Stimulated activated CD4-positive, alpha-beta T cell treated with anti-CD3 and anti-CD28 coated beads, Interleukin-2, amount 100 ng/mL, for 4 hours (primary cell): ENCODE measurements at places on chromosomes 12 and 14.

DNA sequence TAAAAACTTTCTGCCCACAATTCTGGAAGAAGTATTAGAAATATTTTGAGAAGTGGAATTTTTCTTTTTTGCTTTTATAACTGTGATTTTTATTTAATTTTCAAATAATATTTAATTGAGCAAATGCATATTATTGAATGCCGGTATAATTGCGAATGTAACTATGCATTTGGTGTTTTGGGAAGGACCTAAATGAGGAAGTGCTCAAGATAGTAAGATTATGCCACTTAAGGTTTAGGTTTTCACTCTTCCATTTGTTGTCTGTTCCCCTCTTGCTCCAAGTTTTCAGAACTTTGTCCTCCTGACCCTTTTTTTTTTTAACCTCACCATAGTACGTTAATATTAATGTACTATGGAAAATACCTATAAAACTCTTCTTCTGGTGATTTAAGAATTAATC lies 85.8 kb downstream of the KIAA0586 start:
- DNase-seq: no peak

- no peak for DNase-seq
Observed at GRCh38 chr12:122672515-122672914, 30.6 kb downstream of the HCAR2 start.

GRCh38 chr12:8080120-8080519 lies 2.0 kb upstream of the NECAP1 start:
- no peak for DNase-seq

GRCh38 chr14:89501381-89501780 lies 84.3 kb upstream of the FOXN3 start:
- DNase-seq: no peak

DNA sequence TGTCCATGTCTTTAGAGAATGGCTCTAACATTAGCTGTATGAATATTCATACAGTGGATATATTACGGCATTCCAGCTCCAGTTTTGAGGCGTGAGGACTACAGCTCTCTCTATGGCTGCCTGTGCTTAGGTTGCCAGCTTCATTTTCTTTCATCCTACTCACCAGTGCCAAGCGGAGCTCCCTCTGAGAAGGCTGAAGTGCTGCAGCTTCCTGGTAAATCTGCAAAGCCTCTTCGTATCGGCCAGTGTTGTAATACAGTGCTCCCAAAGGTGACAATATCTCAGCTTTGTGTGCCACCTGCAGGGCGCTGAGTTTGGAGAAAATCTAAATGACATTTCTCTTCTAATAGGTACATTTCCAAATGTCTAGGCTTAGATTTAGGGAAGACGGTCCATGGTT lies 19.8 kb upstream of the OVCH1 start:
- DNase-seq: no peak

GRCh38 chr12:558580-558979 lies 98.8 kb downstream of the B4GALNT3 start:
- DNase-seq: no peak

DNA sequence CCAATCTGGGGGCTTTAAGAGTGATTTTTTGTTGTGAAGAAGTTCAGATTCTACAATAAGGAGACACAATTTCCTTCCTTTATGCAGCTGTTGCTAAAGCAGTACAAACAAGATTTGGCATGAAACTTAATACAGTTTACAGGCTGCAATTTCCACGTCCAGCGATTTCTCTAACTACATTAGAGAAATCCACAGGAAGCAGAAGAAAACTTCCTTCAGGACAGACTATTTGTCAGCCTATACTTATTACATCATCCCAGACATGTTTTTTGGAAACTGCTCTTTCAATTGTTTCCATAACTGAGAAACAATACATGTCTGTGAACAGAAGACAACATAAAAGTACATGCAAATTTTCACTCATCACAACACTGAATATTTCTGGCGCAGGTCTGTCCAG lies 204.3 kb downstream of the TTC7B start:
- DNase-seq: no peak

DNA sequence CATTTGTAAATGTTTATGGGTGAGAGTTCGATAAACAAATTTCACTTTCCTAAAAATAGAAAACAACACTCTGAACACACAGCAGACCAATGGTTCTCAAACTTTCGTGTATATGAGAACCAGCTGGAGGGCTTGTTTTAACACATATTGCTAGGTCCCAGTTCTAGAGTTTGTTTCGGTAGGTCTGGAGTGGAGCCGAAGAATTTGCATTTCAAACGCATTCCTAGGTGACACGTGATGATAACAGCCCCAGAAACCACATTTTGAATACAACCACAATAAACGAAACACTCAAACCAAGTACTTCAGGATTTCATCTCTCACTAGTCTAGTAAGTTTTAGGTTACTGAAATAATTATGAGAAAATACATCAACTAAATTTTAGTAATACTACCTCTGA lies 17.1 kb downstream of the SEC23A start:
- DNase-seq: no peak

DNA sequence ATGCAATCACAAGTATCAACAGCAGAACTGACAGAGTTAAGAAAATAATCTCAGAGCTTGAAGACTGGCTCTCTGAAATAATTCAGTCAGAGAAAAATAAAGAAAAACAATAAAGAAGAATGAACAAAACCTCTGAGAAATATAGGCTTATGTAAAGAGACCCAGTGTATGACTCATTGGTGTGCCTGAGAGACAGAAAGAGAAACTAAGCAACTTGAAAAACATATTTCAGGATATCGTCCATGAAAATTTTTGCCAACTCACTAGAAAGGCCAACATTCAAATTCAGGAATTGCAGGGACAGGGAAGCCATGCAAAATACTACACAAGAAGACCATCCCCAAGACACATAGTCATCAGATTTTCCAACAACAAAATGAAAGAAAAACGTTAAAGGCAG lies 56.2 kb downstream of the APOBEC1 start:
- DNase-seq: no peak

GRCh38 chr14:105087308-105087962 lies 22.2 kb upstream of the GPR132 start:
- DNase-seq: no peak

DNA sequence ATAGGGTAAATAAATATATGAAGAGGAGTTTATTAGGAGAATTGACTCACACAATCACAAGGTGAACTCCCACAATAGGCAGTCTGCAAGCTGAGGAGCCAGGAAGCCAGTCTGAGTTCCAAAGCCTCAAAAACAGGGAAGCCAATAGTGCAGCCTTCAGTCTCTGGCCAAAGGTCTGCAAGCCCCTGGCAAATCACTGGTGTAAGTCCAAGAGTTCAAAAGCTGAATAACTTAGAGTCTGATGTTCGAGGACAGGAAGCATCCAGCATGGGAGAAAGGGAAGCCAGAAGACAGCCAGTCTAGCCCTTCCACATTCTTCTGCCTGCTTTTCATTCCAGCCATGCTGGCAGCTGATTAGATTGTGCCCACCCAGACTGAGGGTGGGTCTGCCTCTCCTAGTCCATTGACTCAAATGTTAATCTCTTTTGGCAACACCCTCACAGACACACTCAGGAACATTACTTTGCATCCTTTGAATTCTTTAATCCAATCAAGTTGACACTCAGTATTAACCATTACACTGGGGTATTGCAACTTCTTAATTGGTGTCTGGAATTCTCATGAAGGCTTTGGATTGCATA lies 736.5 kb upstream of the LMO3 start:
- no peak for DNase-seq

DNA sequence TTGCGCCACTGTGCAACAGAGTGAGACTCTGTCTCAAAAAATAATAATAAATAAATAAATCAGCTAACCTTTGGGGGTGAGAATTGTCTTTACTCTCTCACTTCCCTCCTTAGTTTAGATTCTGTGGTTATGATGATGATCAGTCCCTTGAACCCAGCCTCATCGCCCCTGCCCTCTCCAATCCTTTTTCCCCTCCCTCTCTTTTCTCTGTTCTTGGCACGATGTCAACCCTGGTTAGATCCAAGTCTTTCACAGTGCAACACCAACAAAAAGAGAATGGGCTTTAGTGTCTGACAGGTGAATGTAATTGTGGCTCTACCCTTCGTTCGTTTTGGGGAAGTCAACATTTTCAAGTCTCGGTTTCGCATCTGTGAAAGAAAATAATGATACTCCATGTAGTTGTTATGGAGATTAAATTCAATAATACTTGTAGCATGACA lies 59.0 kb downstream of the NTN4 start:
- DNase-seq: no peak

DNA sequence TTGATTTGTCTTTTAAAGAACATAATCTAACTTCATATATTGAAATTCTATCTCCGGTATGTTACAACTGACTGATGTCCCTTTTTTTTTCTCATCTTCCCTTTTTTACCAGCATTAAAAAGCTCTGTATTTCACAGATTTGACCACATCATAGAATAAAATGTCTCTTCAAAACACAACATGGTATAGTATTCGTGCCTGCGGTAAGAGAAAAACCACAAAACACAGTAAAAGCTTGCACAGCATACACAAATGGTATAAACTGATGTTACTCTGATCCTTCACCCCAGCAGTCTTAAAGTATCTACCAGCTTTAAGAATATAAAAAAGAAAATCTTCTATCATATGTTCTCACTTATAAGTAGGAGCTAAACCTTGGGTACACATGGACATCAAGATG lies 83.4 kb downstream of the HECTD1 start:
- DNase-seq: no peak

- DNase-seq: no peak
Observed at GRCh38 chr12:12936983-12937491, 14.9 kb downstream of the GPRC5D start.

- no peak for DNase-seq
Observed at GRCh38 chr12:109084425-109084824, 8.8 kb downstream of the ALKBH2 start.

DNA sequence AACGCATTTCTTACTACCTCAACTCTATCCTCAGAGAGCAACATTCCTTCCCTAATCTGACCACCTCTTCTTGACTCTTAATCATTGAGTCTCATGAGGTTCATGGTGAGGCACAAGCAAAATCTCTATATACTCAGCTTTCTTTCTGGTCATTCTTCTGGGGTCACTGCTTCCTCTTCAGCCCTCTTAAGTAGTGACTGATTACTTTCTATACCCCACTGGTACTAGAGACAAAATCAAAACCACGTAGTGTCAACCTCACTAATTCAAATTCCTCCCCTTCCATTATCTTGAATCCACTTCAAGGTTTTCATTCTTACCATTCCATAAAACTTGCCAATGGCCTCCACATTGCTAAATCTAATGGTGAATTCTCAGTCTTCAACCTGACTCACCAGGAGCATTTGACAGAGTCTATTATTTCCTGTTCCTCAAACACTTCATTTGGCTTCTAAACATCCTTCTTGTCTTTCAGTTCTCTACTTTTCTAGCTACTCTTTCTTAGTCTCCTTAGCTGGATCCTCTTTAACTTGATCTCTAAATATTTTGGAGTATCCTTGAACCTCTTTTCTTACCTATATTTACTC lies 6.8 kb downstream of the WDHD1 start:
- no peak for DNase-seq

DNA sequence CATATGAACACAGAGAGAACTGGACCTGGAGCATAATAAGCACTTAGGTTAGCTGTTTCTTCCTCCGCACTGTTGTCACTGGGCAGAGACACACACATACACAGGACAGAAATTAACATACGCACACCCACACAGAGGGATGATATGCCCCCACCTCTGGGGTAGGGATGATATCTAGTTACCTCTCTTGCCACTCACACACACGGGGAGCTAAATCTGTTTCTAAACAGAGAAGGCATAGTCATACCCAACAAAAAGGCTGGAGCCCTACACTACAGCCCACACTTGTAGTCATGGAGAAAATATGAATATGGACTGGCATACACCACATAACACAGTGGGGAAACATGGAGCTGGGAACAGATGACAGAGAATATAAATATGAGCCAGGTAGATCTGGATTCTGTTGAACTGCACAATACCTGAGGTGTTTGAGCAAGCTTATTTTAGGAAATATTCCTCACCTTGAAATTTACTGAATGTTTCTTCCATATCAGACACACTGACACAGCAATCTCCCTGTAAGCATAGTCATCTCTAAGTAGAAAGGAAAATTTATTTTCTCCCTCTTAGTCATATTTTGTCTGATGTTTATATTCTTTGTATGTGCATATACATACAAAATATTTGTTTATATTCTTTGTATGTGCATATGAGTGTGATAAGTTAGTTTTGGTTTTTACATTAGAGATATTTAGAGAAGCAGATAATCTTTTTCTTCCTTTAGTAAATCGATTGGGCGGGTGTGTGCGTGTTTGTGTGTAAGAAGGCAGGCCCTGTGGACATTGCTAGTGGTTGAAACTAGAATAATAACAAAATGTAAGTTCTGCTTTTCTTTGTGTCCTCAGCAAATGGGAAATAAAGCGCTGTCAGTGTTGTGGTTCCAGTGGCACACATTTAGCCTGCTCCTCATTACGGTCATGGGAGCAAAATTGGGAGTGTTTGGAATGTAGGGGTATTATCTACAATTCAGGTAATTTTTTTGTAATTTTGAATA lies 20.9 kb upstream of the SCFD1 start:
- DNase-seq: no peak

- no peak for DNase-seq
Observed at GRCh38 chr12:87671757-87672156, 357.4 kb downstream of the C12orf50 start.

DNA sequence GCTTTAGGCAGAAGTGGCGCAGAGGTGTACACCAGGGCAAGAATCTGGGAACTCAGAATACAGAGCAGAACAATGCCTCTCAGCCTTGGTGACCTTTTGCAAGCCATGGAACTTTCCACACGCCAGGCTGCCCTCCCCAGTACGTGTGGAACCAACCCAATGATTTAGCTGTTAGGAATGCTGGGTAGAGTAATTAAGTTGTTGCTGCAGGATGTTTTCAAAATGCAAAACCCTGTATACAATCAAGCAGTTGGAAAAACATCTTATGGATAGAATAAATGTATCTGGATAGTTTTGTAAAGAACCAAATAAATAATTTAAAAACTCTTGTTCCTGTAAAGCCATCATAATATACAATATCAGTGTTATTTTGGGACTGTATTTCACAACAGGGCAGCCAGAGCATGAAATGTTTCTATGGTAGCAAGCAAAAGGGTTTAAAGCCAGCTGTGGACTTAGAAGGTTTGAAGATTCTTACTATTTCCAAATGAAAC lies 19.4 kb downstream of the PPP1R36 start:
- DNase-seq: no peak

DNA sequence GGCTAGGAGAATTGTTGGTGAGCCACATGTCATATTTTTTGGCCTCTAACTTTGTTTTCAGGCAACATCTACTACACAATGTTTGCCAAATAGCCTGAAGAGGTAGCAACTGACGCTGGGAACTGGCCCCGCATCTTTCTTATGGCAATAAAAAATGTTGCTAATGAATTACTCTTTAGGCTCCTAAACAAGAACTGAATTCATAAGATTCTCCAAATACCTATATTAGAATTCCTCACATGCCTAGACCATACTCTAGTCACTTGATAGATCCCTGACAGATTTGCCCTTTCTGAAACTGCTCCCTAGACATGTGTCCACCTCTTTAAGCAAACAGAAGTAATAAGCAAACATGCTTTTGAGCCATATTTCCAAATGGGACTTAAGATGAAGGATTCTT lies 209.0 kb upstream of the ATXN7L3B start:
- no peak for DNase-seq

DNA sequence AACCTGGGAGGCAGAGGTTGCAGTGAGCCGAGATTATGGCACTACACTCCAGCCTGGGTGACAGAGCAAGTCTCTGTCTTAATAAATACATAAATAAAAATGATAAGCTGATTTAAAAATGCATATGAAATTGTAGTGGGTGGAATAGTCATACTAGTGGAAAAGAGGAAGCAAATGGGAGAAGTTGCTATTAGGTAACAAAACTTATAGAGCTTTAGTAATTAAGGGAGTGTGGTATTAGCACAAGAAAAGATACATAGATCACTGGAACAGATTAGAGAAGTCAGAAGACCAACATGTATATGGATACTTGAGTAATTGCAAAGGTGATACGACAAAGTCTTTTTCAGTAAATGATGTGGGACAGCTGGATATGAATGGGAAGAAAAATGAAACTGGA lies 26.5 kb downstream of the TECPR2 start:
- DNase-seq: no peak
